Activated T-cell treated with anti-CD3 and anti-CD28 coated beads for 48 hours (primary cell): ENCODE measurements at places on chromosomes 16 and 17.

DNA sequence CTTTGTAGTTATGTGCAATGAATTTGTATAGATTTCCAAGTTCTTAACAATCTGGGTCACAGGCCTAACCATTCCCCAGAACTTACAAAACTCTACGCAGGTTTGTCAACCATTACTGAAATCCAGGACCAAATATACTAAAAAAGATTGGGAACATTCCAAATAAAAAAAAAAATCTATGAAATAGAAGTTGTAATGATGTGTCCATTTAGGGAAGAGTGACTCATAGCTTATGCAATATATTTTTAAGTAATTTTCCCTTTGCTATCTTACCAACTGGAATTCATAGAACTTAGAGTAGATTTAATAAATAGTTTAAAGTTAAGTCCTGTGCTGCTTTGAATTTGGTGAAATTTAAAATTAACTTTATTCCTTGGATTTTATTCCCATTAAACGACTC is 393.2 kb downstream of the PMP22 start:
- no peak for DNase-seq

- DNase-seq: no peak
Measured at GRCh38 chr16:87764600-87765472, 950 bp downstream of the KLHDC4 start.

GRCh38 chr16:75402159-75402820 is 31.0 kb downstream of the CFDP1 start:
- no peak for DNase-seq

GRCh38 chr17:233473-233941 is 52.1 kb upstream of the DOC2B start:
- DNase-seq: no peak

GRCh38 chr17:72946156-72946555 is 146.3 kb downstream of the SLC39A11 start:
- DNase-seq: no peak

- no peak for DNase-seq
Measured at GRCh38 chr17:3222505-3222904, 15.0 kb downstream of the OR1A1 start.

- no peak for DNase-seq
Measured at GRCh38 chr17:78120971-78121800, 7.4 kb downstream of the TMC6 start.

DNA sequence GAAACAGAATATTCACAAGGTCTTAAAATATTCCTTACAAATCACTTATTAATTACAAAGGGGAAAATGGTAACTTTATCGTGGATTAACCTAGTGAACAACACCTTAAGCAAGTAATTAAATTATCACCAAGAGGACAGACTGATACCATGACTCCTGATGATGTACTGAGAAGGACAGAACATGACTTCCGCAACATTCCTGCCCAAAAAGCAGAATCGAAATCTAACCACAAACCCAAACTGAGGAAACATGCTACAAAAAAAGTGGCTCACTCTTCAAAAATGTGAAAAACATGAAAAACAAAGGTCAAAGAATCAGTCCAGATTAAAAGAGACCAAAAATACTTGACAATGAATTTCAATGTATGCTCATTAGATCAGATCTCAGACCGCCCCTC is 151.5 kb downstream of the AATF start:
- no peak for DNase-seq

- no peak for DNase-seq
Measured at GRCh38 chr17:21815352-21816063, 123.2 kb downstream of the KCNJ18 start.

- no peak for DNase-seq
Measured at GRCh38 chr17:67180275-67180674, 64.7 kb downstream of the HELZ start.

DNA sequence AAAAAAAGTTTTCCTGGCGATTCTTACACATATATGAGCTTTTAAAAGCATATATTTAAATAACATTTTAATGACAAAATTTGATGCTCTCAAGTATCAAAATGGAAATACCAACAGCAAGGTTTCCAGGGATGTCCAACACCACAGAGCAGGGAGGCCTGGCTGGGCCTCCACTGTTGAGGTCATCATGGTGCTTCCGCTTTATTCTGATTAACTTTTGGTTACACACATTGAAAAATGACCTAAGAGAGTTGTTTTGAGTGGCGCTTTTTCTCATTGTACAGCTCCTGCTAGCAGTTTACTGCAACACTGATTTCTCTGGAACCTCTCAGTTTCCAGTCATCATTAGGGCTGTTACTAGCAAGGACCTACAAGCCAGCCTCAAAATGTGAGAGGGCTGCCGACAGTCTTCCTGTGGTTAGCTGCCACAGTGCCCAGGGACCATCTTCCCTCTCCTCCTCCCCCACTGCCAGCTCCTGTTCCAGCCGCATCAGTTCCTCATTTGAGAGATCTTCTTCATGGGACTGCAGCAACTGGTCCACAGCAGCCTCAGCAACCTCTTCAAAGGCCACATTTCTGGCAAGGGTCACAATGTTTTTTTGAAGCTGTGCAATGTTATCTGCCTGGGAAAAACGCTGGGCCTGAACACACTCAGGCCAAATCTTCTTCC is 21.3 kb downstream of the DEF8 start:
- DNase-seq: no peak

GRCh38 chr17:7512824-7513540 is 28.8 kb downstream of the POLR2A start:
- DNase-seq: no peak

GRCh38 chr16:88558457-88559442 is 11.5 kb upstream of the ZC3H18 start:
- no peak for DNase-seq

DNA sequence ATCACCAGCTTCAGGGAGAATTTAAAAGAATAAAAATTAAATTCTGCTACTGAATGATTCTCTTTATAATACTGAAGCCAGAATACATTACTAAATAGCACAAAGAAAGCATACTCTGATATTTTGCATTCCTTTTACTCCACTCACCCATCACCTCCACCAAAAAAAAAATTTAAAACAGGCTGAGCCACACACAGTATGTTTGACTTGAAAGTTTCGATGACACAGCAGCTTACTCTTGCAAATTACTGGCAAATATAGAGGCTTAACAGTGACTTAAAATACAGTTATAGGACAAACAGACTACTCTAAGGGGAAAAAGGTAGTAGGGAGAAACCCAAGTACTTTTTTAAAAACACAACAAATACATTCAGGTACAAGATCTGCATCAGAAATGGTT is 39.2 kb downstream of the GPATCH8 start:
- no peak for DNase-seq

GRCh38 chr17:81964081-81964849 is 3.3 kb upstream of the NOTUM start:
- DNase-seq: no peak

GRCh38 chr16:81582655-81583441 is 138.2 kb downstream of the CMIP start:
- no peak for DNase-seq

DNA sequence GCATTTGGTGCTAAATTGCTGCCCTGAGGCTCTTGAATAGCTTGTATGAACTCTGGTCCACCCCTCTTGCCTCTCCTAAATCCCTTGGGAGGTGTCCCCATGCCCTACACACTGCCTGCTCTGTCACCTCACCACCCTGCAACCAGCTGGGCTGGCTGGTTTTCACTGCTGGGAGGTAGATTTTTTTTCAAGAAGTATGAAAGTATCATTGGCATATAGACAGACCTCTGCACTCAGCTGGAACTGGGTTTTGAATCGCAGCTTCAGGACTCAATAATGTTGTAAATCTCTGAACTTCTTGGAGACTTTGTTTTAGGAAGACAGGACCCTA is 184.9 kb downstream of the MSI2 start:
- no peak for DNase-seq

DNA sequence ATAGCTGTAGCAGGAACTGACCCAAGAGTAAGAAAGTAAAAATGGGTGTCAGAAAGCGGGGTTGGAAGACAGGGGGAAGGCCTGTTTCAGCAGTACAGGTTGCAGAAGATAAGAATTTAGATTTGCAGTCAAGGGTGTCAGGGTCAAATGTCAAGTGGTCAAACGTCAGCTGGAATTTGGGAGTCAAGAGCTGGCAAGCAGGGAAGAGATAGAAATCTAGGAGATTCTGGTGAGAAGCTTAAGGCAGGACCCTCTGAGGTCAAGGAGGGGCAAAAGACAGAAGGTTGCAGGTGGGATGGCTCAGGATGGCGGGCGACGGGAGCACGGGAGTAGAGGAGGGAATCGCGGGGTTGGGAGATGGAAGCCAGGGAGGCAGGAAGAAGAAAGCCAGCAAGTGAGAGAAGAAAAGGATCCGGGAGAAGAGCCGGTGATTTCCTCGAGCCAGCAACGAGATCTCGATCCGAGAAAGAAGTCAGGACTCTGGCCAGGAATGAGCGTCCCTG is 335 bp downstream of the SLC25A35 start:
- DNase-seq: no peak

DNA sequence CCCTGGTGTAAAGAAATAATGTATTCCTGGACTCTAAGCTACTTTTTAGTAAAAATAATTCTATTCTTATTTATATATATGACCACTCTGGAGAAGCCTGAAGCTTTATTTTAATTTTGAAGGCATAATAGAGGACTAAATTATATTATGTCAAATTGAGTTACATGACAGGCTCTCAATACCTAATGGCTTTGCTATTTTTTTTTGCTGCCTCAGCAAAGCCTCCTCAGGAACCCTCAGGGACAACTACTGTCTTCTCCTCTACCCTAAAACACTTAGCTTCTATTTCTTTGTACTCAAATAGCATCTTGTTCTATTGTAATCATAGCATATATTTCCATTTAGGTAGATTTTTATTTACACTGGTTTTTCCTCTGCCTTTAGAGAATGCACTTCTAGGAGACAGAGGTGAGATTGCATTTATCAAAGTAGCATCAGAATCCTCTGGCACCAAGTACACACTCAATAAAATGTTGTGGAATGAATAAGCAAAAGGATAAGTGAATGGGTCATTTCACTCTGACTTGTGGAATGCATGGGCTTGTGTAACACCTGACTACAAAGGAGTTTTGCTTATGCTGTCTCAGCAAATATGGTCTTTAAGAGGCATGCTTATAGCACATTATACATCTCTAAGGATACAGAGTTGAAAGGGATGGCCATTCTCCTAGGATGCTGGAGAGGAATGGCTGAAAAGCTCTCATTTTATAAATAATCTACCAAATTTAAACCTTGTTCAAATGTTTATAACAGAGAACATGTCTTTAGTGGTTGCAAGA is 605.2 kb downstream of the KCNJ2 start:
- DNase-seq: no peak

GRCh38 chr16:88640498-88641247 is 2.3 kb downstream of the IL17C start:
- no peak for DNase-seq
